ENCODE measurements at places on chromosomes 13 and 19.

DNA sequence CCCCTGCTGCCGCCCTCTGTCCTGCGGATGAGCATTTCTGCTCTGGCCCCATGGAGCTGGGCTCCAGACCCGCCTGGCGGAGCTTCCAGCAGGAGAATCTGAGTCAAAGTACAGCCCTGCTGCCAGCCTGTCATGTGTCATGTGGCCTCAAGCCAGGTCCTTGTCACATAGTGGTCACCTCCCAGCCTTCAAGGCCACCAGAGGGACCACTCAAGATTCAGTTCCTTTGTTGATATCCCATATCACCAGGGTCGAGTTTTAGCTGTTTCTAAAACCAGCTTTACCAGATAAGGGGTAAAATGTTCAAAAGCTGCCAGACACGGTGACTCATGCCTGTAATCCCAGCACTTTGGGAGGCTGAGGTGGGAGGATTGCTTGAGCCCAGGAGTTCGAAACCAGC lies 13.4 kb downstream of the THOP1 start:
- DNase-seq, result no peak

- DNase-seq, result no peak
Observed at GRCh38 chr19:35353635-35354034, 4.6 kb upstream of the FFAR3 start.

DNA sequence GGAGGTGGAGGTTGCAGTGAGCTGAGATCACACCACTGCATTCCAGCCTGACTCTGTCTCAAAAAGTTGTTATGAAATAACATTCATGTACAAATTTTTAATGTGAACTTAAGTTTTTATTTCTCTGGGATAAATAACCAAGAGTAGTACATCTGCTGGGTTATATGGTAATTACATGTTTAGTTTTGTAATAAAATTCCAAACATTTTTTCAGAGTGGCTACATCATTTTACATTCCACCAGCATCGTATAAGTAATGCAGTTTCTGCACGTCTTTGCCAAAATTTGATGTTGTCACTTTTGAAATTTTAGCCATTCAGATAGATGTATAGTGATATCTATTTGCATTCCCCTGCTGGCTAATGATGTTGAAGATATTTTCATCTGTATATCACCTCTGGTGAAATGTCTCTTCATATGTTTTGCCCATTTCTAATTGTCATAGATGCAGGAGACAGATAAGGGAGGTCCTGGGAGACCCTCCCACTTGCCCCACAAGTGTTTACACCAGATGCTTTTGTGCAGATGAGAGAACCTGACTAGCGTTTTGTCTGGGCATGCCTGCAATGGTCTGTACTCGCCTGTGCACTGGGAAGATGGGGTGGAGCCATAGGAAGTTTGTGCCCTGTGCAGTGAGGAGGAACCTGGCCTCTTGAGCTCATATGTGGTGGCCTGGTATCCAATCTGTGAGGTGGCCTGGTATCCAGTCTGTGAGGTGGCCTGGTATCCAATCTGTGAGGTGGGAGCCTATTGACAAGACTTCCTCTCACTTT lies 12.7 kb upstream of the KBTBD6 start:
- no peak for DNase-seq

GRCh38 chr13:112851107-112852038 lies 117.6 kb upstream of the MCF2L start:
- no peak for DNase-seq

- no peak for DNase-seq
Observed at GRCh38 chr13:26628706-26629105, 71.2 kb downstream of the WASF3 start.

DNA sequence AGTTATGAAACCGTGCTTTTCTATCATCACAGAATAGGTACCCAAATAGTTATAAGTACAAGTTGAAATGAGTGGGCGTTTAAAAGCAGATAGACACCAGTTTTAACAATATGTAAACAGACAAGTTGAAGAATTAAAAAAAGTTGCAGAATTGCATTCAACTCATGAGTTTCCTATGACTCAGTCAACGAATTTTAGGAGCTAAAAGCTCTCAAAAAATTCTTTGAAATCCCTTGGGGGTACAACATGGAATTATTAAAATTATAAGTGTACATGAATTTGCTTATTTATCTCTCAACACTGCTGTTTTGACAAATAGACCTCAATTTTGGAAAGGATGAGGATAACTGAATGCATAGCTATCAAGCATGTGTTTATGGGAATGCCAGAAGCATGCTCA lies 693.4 kb downstream of the PCDH9 start:
- DNase-seq, result no peak

DNA sequence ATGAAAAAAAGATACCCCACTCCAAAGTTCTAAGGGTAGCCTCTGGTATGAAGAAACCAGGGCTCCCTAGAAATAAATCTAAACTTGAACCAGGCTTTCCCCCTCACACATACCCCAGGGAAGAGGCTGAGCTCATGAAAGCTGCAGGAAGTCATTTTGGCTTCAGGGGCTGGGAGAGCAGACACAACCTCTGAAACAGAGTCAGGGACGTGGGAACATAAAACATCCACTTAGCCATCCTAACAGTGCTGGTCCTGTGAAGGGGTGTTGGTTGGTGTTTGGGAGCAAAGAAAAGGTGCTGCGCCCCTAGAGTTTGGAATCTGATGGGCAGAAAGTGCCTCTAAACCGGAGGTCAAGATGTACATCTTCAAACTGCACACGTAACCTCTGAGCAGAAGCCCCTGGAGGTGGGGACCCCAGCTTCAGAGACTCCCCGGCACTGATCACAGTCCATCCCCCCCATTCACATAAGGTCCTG lies 15.8 kb downstream of the RAB3D start:
- no peak for DNase-seq

- DNase-seq, result no peak
Observed at GRCh38 chr19:39725995-39726394, 11.8 kb downstream of the CLC start.

DNA sequence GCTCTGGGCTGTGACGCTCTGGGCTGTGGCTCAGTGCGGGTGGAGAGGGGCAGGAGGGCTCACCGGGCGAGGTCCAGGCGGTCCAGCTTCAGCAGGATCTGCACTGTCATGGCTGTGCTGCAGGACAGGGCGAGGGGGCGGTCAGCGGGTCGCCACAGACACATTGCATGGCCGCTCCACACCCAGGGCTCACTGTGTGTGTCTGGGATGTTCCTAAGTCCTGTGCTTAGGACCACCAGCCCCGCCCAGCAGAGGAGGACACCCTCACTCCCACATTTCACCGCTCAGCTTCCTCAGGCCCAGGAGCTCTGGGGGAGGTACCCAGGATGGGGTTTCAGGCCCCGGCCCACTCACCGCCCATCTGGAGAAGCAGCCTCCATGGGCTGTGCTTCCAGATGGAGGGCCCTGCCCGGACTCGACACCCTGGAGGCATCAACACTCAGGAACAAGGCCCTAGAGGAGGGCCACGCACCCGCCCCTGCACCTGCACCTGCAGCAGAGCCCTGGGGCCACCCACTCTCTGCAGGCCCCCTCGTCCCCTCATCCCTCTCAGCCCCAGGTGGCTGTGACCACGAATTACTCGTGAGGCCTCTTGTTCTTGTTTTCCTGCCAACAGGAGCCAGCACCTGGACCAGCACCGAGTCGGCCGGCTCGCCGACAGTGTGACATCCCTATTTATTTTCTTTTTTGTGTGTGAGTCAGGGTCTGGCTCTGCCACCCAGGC lies 9.7 kb upstream of the CERS1 start:
- no peak for DNase-seq

DNA sequence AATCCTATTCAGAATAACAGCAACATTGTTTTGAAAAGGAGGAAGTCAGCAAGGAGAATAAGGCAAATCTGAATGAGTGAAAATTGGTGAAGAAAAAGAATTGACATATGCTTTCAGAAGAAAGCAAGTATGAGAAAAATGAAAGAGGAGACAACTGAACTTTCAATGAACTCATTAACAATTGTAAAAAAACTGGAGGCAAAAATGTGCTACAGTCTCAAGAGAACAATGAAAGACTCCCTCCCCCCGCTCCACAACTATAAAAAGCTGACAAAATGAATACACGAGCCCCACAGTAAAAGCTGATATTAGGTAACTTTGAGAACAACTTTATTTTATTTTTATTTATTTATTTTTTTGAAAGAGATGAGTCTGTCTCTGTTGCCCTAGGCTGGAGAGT lies 373.1 kb downstream of the DIAPH3 start:
- no peak for DNase-seq

- no peak for DNase-seq
Observed at GRCh38 chr13:46983881-46984280, 87.0 kb upstream of the HTR2A start.

DNA sequence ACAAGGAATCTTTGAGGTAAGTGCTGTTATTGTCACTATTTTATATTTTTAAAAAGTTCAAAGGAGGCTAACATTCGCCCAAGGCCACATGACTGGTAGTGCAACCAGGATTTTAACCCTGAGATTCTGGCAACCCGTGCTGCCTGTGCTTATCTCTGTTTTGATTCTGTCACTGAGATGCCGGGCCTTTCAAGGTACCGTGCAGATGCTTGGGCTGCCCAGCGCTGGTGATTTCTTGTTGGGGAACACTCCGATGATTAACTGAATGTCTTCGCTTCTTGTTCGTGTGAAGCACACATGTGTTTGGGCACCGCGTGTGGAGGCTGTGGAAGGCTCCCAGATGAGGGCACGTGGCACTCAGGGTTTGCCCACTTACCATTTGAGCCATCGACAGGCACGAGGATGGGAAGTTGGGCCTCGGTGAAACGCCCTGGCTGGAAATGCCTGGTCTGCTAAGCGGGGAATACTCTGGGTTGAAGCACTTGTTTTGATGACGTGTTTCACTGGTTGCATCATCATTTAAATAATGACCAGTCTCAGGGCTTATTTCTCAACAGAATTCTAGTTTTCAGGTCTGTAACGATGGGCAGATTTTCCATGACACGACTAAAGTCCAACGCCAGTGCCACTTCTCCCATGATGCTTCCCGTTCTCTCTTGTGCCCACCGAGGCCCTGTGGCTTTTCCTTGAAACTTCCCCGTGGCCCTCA lies 392.7 kb downstream of the FGF9 start:
- DNase-seq, result no peak

DNA sequence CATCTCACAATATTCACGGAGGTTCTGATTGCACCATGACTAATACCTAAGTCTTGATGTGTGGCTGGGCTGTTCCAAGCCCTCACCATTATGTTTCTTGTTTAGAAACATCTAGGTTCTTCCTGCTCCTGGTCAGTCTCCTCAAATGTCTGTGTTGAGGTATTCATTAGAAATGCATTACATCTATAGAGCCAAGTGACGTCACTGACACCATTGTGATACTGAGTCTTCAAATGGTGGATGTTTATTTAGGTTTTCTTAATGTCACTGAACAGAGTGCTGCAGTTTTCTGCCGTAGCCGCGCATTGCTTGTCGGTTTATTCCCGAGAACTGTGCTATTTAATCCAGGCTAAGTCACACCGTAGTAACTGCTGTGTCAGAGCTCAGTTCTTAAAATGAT lies 142.4 kb upstream of the SPACA7 start:
- DNase-seq, result no peak

DNA sequence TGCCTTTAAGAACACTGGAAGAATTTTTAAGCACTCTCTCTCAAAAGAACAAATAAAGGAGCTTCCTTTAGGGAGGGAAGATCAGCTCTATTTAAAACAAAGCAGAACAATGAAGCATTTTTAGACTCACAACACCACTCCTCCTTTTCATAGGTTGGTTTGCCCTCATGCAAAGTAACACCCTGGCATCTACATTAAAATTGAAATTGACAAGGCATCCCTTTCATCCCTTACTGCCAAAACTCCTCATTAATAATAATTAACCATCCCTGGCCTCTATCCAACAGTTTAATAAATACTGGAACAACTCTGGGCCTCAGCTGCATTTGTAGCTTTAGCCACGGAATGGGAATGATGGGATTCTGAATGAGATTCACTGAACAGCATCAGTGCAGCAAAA lies 929.1 kb downstream of the PCDH9 start:
- no peak for DNase-seq

DNA sequence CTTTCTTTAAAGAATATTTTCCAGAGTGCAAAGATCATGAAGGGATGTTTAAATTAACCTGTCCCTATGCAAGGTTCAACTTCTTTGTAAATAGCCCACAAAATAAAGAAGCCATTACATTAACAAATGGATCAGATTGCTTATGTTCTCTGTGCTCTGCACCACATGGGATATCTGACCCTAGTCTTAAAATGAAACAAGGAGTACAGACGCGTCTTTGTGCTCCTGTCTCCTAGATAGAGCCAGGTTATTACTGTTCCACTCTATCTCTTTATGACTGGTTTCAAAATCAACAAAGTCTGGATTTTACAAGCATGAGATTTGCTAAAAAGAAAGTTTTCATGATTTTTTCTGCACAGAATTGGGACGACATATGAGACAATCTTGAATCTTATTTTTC lies 339.4 kb downstream of the KLF12 start:
- no peak for DNase-seq

- no peak for DNase-seq
Observed at GRCh38 chr19:2736550-2737190, 3.1 kb downstream of the SLC39A3 start.

DNA sequence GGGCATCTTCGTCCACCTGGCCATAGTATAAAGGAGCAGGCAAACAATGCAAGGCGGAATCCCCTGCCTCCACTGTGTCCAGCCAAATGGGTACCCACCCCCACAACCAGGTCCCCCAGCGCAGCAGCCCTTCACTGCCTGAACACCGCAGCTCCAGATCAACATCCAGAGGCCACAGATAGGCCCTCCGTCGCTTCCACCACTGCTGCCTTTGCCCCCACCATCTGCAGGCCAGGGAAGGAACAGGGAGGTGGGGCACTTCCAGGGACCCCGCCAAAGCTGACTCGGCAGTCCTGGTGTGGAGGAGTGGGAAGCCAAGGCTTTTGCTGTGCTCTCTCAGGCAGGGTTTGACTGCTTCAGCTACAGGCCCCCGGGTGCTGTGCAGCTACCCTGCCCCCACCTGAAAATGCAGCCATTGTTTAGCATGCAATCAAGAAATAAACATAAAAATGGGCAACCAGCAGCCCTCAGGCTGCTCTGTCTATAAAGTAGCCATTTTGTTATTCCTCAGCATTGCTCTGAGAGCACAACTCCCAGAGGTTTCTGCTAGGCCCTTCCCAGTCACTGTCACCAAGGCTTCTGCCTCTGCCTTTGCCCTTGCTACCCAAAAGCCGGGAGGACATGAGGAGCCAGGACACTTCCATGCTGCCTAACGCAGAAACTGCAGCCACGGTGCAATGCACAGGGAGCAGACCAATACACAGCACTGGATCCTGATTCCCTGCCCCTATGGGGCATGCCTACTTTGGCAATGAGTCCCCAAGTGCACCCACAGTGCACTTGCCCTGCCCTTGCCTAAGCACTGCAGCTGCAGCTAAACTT lies 733.2 kb upstream of the KLHL1 start:
- no peak for DNase-seq

- DNase-seq, result no peak
Observed at GRCh38 chr13:69296130-69296529, 811.5 kb upstream of the ATXN8OS start.

All from stimulated activated CD4-positive, alpha-beta T cell treated with anti-CD3 and anti-CD28 coated beads, Interleukin-2, amount 100 ng/mL, for 24 hours (primary cell).